ENCODE measurements at places on chromosomes 6 and 20.

- DNase-seq = peak; percentile 22
Measured at GRCh38 chr20:53941680-53942471, 128.5 kb downstream of the BCAS1 start.

DNA sequence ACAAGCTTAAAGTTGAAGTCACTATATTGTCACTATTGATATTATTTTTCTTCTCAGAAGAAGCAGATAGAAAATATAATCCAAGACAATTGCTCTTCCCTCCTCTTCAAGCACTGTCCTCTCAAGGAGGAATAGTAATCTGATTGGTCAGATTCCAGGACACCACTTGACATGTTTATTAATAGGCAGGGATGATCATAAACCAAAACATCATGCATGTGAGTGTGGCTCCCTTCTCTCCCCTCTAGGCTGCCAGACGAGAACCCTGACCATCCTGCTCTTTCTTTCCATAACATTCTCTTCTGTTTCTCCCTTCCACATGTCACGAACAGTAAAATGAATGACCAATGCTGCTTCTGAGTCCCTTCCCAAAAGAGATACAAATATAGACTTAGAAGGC lies 7.5 kb downstream of the ATG5 start:
- no peak for DNase-seq

DNA sequence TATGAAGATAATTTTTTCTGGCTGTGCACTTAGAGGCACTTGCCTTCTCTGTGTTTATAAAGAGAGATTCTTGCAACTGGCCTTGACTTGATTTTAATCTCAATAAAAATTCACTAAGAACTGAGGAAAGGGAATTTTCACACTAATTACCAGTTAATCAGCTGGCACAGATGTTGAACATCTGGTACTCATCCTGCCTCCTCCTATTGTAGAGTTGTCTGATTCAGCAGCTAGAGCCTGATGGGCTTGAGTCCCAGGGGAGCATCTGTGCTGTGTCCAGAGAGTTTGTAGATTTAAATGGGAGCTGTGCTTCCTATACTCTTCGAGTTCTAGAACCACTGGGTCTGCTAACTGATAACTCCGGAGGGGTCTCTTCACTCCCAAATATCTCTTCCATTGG lies 284.4 kb upstream of the RNF24 start:
- DNase-seq = no peak

- DNase-seq = no peak
Measured at GRCh38 chr6:146860583-146860982, 261.8 kb downstream of the ADGB start.

GRCh38 chr6:168597471-168597875 lies 156.5 kb downstream of the SMOC2 start:
- no peak for DNase-seq

DNA sequence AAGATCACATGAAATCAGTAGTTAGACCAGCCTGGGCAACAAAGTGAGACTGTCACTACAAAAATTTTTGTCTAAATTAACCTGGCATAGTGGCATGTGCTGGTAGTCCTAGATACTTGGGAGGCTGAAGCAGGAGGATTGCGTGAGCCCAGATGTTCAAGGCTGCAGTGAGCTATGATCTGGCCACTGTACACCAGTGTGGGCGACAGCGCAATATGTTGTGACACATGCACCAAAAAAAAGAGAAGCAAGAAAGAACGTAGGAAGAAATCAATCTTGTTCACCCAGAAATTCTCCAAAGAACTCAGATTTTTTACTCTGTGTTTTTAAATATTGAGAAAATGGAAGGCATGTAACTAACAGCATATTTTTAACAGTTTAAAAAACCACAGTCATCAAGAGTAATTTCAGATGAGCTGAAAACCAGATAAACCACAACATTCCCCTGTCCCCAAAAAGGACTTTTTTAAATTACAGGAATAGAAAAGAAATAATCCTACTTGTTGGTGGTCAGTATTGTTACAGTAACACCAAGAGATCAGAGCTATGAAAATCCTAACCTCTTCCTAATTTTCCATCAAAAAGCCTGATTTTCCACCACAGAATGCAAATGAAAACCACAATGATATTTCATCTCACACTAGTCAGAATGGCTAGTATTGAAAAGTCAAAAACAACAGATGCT lies 240.2 kb downstream of the KHDC1L start:
- DNase-seq = no peak

DNA sequence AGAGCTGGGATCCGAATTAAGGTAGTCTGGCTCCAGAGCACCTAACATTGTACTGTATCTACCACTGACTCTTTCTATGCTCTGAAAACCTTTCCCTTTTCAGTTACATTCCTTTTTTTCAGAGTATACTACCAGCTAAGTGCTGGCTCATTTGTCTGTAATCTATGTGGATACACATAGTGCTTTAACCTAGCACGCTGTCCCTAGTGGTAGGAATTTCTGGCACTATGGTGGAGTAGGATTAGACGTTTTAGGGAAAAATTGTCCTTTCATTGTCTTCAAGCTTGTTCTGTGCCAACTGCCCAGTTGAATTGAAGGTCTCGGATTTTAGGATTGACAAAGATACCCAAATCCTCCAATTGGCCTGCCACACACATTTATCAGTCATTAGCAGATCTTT lies 259.1 kb upstream of the FERMT1 start:
- DNase-seq = no peak

GRCh38 chr6:88702956-88703556 lies 260.4 kb downstream of the RNGTT start:
- no peak for DNase-seq

DNA sequence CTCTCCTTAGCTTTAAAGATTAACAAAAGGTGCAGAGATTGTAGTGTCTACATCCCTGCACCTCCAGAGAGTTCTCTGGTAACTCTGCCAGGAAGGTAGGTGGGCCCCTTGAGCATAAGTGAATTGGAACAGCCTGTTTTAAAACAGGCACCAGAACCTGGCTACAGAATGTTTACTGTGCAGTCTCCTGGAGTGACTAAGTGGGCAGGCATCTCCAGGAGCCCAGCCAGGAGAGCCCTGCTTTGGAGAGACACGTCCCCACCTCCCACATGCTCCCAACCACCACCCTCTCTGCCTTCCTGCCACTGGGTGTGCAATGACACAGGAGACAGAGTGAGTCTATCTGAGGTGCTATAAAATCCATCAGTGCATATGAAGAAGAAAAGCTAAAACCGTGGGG lies 110.3 kb upstream of the EYA4 start:
- DNase-seq = no peak

DNA sequence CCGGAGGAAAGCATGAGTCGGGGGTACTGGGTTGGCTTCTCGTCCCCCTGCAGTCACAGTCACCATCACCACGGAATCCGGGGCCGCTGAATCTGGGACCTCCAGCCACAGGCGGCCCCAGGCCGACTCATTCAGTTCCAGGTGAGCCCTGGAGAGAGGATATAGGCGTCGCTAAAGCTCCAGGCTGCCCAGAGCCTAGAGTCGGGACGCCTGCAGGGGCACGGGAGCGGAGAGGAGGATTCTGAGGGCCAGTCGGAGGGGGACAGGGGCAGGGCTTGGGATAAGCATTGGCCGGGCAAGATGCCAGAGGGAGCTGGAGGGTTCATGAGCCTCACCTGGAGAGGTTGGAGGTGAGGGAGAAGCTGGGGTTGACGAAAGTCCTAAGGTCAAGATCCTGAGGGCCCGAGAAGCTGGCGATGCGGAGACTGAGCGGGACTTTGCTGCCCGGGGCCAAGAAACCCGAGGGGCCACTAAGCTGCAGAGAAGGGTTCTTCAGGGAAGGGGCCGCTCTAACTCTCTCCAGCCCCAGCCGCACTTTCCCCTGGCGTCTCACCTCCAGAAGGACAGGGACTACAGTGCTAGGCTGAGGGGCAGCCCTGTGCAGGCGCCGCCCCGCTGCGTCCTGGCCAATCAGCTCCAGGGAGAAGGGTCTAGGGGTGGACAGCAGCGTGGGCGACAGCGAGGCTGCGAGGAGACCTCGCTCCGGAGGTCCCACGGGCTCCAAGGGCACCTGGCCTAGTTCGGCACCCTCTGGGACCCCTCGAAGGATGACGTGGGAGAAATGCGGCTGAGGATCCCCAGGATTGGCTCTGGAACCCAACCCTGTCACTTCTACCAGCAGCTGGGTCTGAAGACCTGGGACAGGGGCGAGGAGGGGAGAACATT lies 3.7 kb downstream of the SAPCD1 start:
- DNase-seq = no peak

DNA sequence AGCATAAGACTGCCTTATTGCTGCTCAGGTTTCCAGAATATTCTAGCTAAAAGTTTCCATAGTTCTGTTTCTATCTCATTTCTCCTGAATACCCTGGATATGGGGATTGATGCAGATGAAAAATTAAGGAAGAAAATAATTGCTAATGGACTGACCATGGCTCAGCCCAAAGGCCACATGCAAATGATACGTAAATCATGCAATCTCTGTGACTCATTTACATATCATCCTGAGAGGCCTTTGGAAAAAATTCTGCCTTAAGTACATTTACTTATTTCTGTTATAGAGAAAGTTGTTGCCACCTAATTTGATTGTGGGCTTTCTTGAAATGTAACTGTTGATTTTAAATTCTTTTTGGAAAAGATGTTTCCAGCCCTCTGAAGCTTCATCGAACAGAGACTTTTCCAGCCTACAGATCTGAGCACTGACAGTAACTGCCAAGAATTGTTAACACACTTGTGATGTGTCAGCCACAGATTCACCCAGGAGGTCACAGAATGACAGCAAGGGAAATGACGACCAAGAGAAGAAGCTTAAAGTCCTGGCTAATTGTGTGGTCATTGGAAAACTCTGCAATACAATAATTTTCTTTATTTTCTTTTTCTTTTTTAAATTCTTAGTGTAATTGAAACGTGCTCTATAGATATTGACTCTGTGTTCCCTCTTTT lies 174.8 kb downstream of the DOK5 start:
- no peak for DNase-seq

- DNase-seq = no peak
Measured at GRCh38 chr6:160088784-160089533, 32.7 kb upstream of the SLC22A1 start.

DNA sequence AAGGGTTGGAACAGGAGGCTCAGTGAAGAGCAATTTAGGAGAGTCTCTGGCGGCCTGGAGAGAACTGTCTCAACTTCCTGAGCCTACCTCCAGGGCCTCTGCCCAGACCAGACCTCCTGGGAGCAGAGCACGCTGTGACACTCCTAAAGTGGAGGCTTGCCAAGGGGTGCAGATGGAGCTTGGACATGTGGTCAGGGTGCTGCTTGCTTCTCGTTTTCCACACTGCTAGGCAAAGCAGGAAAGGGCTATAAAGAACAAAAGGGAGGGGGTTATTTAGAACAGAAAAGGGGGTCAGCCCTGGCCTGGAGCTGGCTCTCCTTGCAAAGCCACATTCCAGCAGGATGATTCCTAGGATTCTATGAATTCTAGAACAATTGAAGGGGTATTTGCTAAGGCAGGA lies 145.7 kb upstream of the GGTLC1 start:
- DNase-seq = no peak

DNA sequence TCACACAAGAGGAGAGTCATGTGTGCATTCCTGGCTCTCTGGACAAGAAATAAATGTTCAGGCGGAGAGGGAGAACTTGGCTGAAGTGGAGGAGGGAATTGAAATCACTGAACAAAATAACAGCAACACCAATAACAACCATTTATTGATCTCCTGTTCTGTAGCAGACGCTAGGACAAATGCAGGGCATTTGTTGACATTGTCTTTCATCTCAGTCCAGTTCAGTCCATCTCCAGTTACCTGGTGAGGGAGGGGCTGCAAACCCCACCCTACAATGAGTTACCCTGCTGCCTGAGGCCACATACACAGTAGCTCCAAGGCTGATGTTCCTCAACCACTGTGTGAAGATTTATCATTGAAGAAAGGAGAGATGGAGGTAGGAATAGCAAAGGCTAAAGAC lies 27.3 kb downstream of the UNC5CL start:
- DNase-seq = no peak

- DNase-seq = no peak
Measured at GRCh38 chr20:51661609-51662178, 106.5 kb downstream of the ATP9A start.

GRCh38 chr20:34986311-34987287 lies 30.9 kb downstream of the MYH7B start:
- DNase-seq = no peak

DNA sequence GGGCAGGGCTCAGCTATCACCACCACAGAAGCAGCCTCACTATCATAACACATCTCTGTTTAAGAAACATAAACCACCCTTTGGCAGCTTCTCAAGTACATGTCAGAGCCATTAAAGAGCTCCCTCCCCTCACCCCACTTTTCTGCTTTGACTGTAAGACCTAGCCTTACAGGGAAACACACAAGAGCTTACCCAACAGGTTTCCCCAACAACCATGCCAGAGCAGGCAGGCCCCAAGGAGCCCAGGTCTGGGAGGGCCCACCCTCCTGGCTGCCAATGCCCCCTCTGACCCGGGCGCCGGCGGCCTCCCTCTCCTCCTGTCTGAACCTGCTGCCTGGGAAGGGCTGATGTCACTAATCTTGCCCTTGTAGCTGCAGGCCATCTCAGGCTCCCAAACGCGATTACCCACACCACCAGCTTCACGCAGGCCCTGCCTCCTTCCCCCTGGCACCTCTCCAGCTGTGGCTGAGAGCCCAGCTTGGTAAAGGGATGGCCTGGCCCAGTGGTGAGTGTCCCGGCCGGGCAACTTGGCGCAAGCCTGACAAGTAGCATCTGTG lies 402.0 kb downstream of the MAFB start:
- no peak for DNase-seq

GRCh38 chr6:38824243-38824894 lies 109.3 kb downstream of the DNAH8 start:
- no peak for DNase-seq

- DNase-seq = no peak
Measured at GRCh38 chr20:41050361-41051008, 21.9 kb downstream of the TOP1 start.

- DNase-seq = no peak
Measured at GRCh38 chr20:16488086-16488485, 85.2 kb downstream of the KIF16B start.

DNA sequence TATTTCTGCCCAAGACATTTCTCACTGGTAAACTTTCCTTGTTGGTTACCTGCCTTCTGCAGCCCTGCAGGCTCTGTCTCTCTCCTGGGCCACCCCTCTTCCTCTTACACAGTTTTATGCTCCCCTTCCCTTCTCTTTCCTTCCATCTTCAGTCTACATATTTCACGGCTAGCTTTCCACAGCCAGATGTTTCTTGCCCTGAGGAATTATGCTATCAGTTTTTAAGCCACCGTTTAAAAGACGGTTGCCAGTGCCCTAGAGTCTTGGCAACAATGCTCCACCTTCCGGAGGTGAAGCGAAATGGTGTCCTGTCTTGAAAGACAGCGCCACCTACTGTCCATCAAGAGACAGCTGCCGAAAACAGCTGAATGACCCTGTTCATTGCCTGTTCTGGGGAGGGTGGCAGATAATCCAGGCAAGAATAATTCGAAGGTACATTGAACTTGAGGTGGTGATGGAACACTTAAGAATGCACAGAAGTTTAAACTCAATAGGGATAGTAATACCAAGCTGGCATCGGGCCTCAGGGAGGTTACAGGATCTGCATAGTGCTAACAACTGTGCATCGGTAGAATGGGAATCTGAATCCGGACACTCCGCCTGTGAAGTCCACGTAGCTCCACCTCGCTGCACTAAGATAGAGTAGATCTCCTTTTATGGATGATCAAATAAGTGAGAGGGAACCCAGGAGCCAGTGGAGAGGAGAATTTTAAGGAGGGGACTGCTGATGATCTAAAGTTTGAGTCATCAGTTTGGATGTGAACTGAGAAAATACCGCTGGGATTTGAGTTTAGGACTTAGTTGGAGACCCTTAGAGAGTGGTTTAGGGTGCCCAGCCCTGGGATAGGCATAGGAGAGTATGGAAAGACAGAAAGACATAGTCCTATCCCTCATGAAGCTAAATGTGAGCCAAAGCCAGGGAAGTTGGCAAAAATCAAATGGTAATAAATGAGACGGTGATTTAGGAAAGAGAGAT lies 4.8 kb upstream of the TRIM40 start:
- peak; percentile 85 for DNase-seq
